ENCODE measurements at places on chromosomes 5 and 9. TPM values are rescaled to one million over a fixed set of nuclear protein-coding genes. Genes with fewer than 3 reads are reported as not detected.

The ERCC8 gene
- 20.7 TPM for total RNA-seq

DNA sequence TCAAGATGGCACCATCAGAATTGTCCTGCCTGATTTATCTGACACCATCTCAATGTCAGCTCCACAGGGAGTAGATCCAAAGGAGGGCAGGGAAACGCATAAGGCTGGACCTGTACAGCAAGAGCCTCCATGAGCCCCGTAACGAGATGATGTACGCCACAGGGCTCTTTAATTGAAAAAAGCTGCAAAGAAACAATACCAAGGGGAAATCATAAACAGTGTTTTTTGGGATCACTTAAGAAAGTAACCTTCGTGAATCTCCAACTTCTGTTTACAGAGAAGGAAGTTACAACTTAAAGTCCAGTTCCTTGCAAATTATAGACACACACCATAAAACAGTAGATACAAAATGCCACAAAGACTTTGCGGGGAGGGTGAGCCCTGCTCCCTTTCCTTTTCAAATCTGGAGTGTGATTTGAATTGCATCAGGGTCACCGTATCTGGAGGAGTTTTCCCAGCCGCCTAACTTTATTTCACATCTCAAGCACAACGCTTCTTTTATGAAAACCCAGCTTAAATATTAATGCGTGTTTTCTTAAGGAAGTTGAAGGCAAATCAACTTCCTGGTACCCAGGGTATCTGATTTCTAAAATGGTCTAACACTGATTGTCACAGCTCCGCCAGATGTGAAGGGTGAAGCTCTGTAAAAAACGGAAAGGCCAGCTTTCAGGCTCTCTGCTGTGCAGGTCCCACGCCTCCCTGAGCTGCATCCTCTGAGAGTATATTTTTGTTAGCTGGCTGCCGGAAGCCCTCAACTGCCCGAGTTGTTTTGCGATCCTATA is 88.9 kb downstream of the EBF1 start:
- DNase-seq, result no peak

DNA sequence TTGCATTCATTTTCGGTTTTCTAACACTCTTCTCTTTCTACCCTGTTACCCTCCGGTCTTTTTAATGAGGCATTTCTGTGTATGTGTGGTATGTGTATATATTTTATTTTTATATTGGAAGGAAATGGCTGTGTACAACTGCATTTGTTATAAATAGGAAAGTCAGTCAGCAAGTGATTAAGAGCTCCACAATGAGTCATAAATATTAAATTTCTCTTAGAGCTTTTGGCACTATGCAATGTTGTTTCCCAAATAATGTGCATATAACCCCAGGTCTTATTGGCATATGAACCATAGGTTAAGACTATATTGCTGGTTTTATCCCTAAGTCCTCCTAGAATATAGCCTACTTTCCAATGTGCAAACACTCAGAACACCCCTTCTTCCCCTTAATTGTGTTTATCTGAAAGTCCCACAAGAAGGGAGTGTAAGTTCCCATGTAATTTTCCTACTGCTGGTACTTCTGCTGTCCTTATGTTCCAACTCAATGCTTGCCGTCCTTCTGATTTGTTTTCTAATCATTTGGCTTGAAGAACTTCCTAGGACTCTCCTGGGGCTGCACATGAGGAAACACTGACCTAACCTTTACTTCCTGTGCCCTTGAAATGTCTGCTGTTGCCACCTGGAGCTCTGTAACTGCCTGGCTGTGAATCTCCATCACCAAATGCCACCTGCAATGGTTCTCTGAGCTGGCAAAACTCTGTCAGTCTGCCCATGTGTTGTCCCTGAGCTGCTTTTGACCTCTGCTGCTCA is 65.5 kb upstream of the PCSK5 start:
- DNase-seq, result no peak

- no peak for DNase-seq
Measured at GRCh38 chr9:113042884-113043657, 13.5 kb downstream of the ZFP37 start.

The CD72 gene
- 1.9 TPM for total RNA-seq

DNA sequence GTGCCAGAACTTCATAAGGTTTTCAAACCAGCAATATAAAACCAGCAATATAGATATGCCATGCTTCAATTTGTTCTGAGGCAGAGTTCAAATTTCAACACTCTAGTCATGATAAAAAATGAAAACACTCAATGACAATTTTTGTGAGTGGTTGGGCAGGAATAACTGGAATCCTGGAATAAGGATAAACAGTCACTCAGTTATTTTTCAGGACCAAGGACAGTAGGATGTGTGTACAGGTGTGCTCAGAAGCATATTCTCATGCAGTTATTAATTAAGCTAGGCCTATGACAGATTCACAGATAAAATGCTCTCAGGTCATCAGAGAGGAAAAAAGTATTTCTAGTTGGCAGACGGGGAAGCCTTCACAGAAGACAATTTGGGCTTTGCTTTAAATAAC is 117.3 kb upstream of the PPP2R2B start:
- no peak for DNase-seq

The SLC6A7 gene
- not detected for total RNA-seq

GRCh38 chr9:136268318-136268717 is 22.7 kb upstream of the QSOX2 start:
- DNase-seq, result no peak

GRCh38 chr5:126066836-126067235 is 356.4 kb upstream of the GRAMD2B start:
- DNase-seq, result no peak

DNA sequence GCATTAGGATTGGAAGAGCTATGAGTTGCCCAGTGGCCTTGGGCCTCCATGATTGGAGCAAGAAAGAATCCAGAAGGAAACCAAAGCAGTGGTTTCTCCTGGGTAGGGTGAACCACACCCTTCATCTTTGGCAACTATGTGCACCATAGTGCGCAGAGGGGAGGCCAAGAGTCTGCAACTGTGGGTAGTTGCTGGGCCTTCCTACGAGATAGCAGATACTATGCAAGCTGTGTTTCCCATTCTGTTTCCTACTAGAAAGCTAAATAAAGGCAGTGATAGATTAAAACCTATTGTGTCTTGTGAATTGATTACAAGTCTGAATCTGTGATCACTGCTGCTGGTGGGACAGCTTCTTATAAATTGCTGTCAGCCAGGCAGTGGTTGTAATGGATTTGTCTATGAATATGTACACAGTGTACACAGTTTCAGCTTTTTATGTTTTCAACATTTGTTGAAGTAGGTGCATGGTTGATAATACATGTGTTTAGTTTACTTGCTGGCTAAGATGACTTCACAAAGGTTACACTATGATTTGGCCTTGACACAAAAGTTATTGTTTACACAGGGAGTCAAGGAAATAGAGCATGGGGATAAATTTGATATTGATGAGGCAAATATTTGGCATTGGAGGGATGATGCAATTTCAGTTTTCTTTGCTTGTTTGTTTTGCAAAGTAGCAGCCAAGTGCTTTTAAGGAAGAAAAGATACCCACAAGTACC is 23.7 kb upstream of the PDE8B start:
- no peak for DNase-seq

- DNase-seq, result no peak
Measured at GRCh38 chr5:134600600-134600999, 32.0 kb downstream of the SAR1B start.

DNA sequence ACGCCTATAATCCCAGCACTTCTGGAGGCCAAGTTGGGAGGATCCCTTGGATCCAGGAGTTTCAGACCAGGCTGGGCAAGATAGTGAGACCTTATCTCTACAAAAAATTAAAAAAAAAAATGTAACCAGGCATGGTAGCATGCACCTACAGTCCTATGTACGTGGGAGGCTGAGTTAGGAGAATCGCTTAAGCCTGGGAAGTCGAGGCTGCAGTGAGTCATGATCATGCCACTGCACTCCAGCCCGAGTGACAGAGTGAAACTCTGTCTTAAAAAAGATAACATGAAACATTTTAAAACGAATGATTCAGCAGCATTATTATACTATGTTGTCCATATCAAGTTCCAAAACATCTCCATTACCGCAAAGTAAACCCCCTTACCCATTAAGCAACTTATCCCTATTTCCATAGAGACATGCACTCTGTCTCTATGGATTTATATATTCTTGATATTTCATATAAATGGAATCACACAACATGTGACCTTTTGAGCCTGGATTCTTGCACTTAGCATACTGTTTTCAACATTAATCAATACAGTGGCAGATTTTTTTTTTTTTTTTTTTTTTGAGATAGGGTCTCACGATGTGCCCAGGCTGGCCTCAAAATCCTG is 56.9 kb upstream of the MTMR12 start:
- DNase-seq, result no peak

DNA sequence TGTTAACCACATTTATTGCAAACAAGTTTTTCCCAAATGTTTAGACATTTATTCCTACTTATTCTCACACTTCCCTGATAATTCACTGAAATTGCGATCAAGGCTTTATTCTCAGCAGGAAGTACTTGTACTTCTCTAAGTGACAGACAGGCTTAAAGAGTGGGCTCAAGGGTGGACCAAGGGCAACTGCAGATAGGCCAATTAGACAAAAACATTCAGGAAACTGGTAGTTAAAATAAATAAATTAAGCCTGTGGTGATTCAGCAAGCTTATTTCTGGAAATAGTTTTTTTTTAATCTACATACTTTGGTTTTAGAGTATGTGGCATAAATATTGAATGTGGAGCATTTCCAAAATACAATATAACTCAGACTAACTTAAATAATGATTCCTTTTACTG is 136.1 kb downstream of the UGCG start:
- DNase-seq, result no peak

- DNase-seq, result peak; percentile 81
Measured at GRCh38 chr5:16178745-16179372, 732 bp downstream of the MARCHF11 start.

The TGFBI gene
- total RNA-seq, result 3.2 TPM

DNA sequence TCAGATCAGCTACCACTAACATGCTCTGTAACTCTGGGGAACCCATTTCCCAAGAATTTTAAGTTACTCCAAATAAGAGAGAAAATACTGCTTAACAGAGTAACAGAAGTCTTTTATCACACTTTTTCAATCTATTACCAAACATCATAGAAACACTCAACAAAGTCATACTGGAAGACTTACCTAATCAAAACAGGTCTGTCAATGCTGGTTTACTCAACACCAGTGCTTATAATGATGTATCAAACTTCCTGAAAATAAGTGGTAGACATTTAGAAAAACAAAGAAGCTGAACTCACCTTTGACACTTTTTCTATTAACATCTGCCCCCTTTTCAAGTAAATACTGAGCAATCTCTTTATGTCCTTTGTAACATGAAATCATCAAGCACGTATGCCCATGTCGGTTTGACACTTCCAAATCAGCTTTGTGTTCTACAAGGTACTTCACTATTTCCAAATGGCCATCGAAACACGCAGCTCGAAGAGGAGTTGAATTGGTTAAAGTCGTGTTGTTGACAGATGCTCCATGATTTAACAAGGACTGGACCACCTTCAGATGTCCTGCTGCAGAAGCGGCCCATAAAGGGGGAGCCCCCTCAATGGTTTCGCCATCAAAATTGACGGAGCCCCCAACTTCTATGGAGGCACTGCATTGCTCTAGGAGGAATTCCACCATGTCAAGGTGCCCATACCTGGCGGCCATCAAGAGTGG is 1.8 kb downstream of the FEM1C start:
- DNase-seq, result peak; percentile 2

- no peak for DNase-seq
Measured at GRCh38 chr9:35743452-35743851, 5.6 kb downstream of the GBA2 start.

DNA sequence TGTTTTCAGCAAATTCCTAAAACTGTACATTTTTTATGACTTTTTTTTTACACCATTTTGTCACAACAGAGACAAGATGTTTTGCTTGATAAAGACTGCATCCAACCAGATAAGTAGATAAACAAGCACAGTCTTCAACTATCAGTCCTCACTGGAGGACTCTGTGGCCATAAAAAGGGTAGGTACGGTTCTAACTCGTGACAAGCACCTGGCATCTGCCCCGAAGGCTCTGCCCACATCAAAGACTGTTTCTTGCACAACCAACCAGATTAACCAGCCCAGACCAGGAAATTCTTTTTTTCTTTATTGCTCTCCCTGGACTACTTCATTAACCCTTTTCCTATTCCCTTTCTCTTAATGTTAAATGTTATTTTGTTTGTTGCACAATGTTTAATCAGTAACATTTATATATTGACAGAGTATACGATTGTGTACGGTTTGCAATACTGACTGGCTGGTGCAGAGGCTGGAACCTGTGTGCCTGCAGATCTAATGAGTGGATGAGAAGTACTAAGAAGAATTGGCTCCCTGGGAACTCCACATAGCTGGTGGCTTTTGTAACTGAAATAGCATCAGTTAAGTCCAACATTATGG is 74.1 kb downstream of the SERINC5 start:
- DNase-seq, result no peak

The TEX48 gene
- not detected for total RNA-seq

The ANKDD1B gene
- total RNA-seq, result 0.03 TPM

DNA sequence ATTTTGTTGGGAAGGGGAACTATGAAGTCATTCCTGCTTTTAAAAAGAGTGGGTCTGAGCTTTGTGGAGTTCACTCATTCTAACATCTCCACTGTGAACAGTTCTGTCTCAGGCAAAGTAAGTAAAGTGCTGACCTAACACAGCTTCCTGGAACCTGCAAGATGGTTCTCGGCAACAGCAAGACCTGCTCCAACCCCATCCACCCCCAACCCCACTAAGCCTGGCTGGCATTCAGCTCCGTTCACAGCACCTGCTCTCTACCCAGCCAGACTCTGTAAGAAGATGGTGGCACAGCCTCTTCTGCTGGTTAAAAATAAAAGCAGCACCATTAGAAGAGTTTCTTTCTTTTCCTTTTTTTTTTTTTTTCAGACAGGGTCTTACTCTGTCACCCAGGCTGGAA is 42.0 kb downstream of the EPB41L4B start:
- no peak for DNase-seq

- DNase-seq, result peak; percentile 67
Measured at GRCh38 chr9:136147038-136147889, 28.6 kb upstream of the TMEM250 start.

The KCNV2 gene
- 1.4 TPM for total RNA-seq

DNA sequence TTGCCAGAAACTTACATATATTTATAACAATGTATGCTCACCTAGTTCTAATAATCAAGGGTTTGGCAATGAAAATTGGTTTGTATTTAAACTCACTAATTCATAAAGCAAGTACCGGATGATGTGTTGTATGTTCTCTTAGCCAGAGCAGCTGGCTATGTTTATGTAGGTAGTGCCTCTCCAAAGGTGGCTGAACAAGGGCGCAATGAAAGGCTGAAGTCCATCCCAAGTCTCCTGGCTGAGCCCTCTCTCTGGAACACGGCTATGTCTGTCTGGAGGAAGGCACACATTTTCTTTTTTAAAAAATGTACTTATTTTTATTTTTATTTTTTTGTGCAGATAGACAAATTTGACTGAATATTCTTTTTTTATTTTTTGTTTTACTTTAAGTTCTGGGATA is 141.2 kb upstream of the DAB2 start:
- DNase-seq, result no peak

- DNase-seq, result no peak
Measured at GRCh38 chr9:26579056-26579455, 313.5 kb downstream of the CAAP1 start.

- DNase-seq, result no peak
Measured at GRCh38 chr5:171630350-171631065, 155.1 kb upstream of the SMIM23 start.

DNA sequence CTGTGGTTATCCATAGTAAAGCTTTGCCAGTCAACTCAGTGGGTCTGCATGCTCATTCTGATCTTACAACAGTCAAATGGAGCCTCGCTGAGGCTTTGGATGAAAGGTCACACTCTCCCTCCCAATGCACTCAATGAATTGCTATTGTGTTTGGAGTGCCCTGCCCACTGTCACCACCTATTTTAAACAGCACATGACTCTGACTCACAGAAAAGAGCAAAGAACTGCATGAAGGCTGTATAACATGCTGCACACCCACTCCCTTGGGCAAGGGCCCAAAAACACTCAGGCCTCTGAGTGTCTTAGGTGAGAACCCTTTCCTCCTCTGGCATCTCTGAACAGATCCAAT is 118.7 kb upstream of the CCDC112 start:
- no peak for DNase-seq

The GAPVD1 gene
- 28.6 TPM for total RNA-seq
